ENCODE measurements at places on chromosomes 6 and 20.

DNA sequence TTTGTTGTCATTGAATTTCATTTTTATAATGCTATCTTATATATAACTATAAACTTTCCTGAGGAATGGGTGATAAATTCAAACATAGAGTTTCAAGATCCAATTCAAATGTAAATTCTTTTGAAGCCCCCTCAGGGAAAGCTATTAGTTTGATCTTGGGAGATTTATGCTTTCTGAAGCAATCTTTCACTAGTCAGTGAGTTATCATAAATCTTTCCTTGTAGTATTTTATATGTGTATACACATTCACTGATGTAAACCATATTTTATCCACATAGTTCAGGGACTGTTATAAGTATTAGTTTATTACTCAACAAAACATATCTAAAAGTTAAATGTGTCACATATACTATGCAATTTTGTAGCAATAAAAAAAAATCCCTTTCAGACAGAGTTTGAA lies 2.9 kb upstream of the EPM2A start:
- no peak for DNase-seq

DNA sequence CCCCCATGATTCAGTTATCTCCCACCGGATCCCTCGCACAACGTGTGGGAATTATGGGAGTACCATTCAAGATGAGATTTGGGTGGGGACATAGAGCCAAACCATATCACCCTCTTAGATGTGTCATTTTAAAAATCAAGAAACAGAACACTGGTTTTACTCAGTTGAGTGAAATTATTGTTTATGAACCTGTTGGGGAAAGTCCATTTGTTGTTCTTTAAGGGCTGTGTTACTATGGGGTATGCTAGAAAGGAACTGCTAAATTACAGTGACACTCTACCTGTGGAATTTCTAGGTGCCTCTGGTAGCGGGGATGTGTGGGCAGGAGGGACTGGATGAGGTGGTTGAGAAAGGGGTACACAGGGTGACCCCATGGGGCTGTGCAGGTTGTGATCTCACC lies 28.9 kb downstream of the STX11 start:
- no peak for DNase-seq

DNA sequence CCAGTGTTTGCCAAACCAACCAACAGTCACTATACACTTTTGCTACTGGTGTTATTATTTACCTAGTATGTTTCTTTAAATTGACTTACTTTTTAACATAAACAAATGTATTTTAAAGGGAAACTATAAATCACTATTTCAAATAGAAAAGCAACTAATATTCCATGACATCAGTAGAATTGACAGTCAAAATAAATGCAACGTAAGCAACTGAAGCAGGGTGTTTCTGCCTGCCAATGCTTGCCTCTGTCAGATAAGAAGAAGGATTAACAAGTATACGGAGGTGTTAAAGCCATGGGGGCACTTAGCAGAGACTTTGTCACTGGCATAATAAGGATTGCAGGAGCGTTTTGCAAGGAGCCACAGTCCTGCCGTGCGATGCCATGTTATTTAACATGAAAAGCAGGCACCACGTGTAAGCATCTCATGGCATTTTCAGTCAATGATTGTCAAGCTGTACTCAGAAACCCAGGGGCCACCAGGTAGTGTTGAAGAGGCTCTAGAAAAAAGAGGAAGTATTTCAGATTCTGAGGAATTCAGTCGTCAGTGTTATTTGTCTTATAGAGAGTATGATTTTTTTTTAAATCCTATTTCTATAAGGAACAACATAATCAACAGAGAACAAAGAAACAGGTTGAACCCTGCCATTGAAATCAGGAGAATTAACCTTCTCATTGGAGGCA lies 131.7 kb downstream of the BFSP1 start:
- DNase-seq = no peak

- DNase-seq = no peak
Observed at GRCh38 chr6:2190661-2191389, 54.6 kb downstream of the GMDS start.

DNA sequence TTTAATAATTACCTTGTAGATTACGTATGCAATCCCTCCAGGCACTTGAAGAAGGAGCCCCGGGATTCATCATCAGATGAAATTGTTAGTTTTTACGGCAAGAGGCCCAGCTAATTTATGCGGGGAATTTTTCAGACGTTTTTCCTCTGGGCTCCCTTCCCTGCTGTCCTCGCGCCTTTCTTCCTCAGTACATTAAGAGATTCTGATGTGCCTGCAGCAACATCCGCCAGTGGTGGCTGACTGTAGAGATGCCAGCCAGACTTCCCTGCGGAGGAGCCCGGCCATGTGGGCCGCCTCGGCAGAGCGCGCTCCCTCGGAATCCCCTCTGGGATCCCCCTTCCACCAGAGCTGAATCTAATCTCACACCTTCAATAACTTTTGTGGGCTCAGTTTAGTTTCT lies 46.4 kb upstream of the POU3F2 start:
- no peak for DNase-seq

DNA sequence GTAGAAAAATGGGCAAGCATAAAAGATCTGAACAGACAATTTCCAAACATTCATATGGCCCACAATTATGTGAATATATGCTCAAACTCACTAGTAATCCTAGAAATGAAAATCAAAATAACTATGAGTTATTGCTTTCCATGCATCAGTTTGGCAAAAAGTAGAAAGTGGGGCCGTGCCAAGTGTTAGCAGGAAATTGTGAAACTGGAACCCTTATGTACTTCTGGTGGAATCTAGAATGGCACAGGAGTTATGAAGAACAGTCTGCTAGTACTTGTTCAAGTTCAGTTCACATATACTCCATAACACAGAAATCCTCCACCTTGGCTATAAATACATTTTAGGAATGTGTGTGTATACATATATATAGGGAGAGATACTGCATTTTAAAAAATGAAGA lies 89.8 kb downstream of the EYA2 start:
- peak; percentile 31 for DNase-seq

DNA sequence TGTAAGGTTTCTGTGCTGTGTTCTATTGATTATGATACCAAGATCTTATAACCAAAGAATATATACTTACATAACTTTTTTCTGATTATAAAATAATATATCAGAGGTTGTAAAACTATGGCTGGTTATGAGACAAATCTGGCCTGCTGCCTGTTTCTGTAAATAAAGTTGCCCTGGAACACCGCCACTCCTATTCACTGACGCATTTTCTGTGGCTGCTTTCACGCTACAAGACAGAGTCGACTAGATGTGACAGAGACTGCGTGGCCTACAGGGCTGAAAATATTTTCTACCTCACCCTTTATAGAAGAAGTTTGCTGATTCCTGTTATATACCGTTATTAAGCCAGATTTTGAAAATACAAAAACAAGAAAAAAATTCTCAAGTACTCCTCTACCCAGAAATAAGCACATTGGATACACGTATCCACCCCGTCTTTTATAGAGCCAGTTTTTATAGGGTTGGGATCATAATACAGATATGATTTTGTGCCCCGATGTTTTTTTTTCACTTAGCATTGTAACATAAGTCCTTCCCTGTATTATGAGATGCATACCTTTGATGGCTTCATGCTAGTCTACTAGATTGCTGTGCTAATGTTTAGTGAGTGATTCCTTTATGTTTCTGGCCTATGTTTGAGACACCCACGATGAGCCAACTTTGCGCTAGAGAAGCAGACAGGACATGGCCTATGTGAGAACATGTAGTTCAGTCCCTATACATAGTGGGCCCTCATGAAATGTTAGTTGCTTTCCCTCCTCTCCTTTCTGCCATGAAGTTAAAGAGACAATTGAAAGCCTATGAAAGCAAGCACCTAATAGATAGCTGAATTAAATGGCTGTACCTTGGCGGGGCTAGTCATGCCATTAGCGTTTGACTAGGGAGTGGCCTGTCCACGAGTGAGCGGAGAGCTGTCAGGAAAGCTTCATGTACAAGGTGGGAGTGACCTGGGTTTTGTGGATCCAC lies 98.1 kb upstream of the KCNK16 start:
- no peak for DNase-seq

DNA sequence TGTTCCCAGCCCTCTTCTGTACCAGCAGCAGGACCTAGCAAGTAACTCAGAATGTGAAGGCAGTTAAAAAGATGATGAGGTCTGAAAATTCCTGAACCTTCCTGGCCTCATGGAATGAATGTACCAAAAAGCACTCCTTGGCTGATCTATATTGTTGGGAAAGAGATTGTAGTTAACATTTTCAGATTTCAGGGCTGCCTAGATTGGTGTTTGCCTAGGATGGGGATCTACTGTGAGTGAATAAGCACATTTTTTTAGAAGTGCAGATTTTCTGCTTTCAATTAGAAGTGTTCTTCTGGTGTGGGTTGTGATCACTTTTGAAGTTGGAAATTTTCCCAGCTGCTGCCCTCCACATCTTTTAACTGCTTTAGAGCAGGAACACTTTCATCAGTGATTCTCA lies 6.2 kb downstream of the MYLIP start:
- peak; percentile 42 for DNase-seq

DNA sequence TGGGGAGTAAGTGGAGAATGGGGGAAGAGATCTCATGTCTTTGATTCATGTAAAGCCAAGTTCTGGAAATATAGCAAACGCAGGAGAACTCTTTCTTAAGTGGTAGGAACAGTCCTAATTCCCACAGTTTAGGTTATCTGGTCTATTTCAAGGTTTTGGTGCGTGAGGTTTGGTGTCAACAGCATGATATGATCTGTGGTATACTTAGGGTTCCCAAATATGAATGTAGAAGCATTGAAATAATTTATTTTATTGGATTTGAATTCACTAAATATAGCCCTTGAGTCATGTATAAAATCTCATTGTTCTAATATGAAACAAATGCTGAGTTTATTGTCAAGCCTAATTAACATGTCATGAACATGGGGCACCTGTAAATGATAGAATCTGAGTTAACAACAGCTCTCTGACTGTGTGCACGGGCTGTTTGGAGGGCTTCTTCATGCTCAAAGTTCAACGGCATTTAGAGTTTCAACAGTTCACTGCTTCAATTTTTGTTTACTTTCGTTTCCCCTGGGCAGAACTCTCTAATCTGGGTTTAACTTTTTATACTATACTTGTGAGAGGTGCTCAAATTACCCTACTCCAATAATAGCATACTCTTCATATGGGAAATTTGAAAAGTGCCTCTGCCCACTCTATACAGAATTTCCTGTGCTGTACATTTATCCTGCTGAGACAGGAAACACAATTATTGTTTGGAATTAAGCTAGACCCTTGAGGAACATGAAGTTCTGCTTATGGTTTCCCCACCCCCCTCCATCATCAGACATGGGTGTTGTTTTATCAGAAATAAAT lies 236.3 kb upstream of the ZNF217 start:
- DNase-seq = peak; percentile 75
